ENCODE measurements at places on chromosomes 4 and X.

DNA sequence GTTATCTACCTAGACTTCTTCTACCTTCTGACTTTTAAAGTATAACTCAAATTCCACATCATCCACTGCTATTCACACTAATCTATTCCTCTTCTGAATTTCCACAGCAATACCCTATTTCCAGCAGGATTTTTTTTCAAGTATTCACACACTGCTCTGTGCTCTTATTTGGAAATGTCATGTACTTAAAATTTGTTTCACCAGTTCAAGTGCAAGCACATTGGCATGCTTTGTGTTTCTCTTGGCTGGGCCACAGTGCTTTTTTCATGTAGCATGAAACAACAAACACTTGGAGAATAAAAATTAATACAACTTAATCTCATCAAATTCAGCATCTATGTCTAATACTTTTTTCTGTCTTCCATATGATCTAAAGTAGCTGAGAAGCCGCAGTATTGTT, 161.8 kb upstream of the PCDH18 start:
- DNase-seq = no peak

DNA sequence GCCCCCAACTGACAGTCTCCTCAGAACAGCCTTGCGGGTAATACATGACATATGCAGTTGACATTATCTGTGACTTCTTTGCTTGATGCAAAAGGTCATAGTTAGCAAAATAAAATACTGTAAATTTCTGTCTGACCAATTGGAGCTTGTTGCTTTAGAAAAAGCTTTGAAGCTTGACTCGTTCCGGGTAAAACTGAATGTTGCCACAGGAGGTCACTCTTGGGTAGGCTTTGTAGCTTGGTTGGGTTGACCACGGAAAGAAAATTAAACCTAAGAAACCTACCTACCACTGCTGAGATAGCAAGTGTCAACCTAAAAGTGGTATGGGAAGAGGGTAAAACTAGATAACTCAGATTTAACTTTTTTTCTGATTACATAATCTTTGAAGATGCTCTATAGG, 23.2 kb downstream of the PRPS2 start:
- DNase-seq = peak; percentile 37

DNA sequence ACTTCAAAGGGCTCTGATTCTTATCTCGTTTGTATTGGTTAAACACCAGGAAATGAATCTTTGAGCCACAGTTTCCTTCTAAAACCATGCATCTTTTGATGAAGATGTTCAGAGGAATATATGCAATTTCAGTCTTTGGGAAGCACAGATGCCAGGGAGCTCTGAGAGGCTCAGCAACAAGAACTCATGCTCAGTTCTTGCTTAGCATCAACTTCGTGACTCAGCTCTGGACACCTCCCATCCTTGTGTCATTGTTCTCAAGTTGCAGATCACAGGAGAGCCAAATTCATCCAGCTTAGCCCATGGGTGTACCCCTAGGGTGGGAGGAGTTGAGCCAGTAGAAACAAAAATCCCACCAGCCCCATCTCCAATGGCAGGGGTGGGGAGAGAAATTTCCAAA, 219.6 kb upstream of the MAOA start:
- DNase-seq = no peak

- DNase-seq = no peak
Measured at GRCh38 chr4:47315346-47315745, 148.2 kb downstream of the COMMD8 start.

GRCh38 chrX:23822397-23822796, 39.4 kb downstream of the SAT1 start:
- DNase-seq = no peak

- DNase-seq = no peak
Measured at GRCh38 chrX:10939424-10939823, 171.7 kb upstream of the HCCS start.

DNA sequence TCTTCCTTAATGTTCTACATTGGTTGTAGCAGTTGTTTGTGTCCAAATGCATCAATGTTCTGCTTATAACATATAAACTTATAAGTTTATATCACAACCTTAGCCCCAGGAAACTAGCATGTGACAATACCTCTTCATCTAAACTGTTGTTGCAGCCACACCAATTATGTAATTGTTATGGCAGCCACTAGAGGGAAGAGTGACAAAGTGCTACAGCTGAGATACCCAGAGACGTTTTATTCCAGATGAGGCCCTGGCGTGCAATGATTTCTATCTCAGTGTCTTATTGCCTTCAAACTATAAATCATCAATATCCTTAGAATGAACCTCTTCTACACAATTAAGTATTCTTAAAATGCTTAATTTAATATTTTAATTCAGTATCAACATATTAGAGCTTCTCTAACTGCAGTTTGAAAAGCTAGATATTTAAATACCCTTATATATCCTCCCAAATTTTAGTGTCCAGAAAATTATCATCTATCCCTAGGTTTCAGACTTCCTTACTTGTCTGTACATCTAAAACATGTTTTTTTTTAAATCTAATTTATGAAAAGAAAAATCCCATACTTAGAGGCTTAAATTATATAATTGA, 171.6 kb downstream of the PCDH10 start:
- peak; percentile 22 for DNase-seq

GRCh38 chr4:25811374-25811690, 51.5 kb downstream of the SEL1L3 start:
- DNase-seq = no peak

GRCh38 chrX:73916489-73916888, 353.5 kb downstream of the CHIC1 start:
- DNase-seq = no peak

- DNase-seq = no peak
Measured at GRCh38 chr4:62117886-62118285, 917.8 kb downstream of the ADGRL3 start.

DNA sequence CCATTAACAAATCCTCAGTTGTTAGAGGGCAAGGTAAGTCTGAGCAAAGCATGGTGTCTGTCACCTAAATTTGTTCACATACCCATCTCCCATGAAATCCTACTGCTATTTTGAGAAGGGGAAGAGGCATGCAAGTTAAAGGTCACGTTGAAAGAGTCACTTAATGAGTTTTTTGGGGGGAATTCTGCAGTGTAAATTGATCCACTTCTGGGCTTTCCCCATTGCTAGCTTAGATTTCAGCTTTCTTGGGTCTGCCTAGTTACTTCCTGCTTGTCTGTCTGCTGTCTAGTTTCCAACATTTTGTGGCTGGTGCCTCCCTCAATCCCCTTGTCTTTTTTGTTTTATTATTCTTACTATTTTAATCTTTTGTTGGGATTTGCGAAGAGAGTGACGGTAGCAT, 32.0 kb downstream of the CEP135 start:
- peak; percentile 17 for DNase-seq

DNA sequence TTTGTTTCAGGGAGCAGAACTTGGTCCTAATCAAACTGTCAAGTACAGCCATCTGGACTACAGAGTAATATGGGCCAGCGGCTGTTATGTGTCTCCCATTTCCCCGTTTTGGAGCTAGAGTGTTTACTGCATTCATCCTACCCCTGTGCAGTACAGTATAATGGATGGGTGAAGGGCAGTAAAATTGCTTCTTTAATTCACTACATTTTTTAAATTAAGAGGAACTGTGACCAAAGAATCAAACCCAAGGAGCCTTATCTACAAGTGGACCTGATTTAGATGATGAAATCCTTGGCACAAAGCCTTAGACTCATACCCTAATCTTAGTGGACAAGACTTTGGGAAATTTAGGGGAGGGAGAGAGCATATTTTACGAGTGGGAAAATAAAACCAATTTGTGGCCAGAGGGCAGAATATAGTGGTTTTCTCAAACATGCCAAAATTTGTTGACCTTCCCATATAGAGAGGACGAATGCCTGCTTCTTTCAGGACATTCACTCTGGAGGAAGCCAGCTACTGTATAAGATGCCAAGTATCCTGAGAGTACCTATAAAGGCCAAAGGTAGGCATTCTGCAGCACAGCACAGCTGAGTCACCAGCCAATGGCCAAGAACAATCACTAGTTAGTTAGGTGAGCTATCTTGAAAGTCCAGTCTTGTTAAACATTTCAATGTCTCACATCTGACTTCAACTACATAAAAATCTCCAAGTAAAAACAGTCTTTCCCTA, 253.8 kb upstream of the KCNIP4 start:
- DNase-seq = no peak
